Renal cortex interstitium (tissue), 15 donors: ENCODE measurements at places on chromosomes 4 and X. TPM values are rescaled to one million over a fixed set of nuclear protein-coding genes. Genes with fewer than 3 reads are reported as not detected.

DNA sequence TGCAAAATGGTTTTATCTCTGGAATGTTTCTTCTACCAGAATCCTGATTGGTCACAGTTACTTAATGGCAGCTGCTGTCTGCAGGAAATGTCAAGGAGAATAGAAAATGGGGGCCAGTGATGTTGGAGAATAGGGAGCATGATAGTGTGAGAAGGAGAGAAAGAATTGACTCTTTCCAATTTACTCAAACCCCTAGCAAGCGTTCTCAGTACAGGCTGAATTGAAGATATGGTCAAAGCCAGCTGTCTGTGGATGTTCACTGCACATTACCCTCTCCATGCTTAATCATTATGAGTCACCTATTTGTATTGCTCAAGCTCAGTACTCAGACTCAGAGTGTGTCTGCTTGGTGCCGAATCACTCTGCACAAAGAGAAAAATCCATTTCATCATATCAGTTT is 57.8 kb upstream of the FAM47B start:
- no peak for DNase-seq

- peak; percentile 5 for DNase-seq
Measured at GRCh38 chr4:108224611-108225053, 55.9 kb upstream of the LEF1 start.

GRCh38 chr4:105934386-105934785 is 39.1 kb downstream of the NPNT start:
- no peak for DNase-seq

DNA sequence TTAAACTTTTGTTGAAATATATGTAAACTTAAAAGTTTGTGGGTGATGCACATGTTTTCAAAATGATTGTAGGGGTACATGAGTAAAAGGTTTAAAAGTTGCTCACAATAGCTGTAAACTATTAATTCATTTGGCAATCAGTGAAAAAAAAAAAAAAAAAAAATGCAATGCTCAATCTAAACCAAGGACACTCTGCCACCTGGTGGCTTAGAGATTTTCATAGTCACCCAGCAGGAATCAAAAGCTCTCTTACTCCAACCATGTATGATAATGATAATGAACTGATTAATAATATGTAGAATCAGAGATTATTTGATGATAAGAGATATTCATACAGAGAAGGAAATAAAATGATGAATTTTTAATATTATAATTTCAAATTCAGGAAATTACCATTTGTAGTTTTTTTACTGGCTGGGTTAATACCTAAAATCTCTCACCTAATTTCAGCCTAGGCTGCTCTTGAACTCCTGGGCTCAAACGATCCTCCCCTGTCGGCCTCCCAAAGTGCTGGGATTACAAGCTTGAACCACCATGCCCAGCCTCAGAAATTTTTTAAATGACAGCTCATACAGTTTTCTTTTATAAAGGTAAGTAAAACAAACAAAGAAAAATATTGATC is 46.9 kb upstream of the SLC25A4 start:
- no peak for DNase-seq

DNA sequence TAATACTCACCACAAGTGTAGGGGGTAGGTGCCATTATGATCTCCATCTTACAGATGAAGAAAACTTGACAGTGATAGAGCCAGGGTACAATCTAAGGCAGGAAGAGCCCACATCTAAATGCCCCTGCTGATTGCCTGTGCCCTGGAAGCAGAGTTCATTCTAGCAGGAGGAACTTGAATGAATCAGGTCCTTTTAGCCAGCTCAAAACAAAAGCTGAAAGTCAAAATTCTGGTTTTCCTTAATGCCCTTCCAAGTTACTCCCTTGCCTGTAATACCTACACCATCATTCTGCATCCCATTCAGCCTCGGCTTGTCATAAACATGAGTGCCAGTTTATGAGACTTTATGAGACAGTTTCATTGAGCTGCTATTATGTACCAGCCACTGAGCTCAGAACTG is 89.6 kb downstream of the SCD5 start:
- no peak for DNase-seq

Gene CT45A2
- polyA plus RNA-seq, result not detected
